ENCODE measurements at places on chromosomes 2 and 18. TPM values are rescaled to one million over a fixed set of nuclear protein-coding genes. Genes with fewer than 3 reads are reported as not detected.

GRCh38 chr2:241234066-241234790 lies 45.8 kb downstream of the ANO7 start:
- H3K27ac ChIP-seq = no peak overlapping the region
- H3K4me3 ChIP-seq = no peak overlapping the region
- peaks cover 98% of the 10 kb centered on the region for H3K36me3 ChIP-seq
- H3K4me1 ChIP-seq = peaks cover 5% of the 10 kb centered on the region

DNA sequence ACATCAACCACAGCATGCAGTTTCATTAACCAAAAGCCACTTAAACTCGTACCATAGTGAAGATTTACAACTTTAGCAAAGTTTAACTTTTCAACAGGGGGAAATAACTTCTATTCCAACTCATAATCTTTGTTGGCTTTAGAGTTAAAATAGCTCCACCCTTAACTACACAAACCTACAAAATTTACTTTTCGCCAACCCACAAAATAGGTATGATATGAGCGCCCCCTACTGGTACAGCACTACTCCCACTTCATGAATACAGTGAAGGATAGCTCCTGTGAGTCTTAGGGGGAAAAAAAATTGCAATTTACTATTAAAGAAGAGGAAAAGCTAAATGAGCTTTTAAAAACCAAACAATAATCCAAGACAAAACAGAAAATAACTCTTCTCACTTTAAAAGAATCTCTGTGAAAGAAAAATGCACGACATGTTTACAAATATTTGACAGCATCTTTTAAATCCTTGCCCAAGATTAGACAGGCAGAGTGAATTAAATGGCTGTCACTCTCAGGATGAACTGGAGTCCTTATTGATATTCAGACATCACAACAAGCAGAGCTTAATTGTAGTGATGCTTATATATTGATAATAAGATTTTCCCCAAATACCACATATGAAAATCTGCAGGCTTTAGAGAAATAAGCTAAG lies 32.2 kb downstream of the TMEFF2 start:
- no peaks in the 10 kb centered on the region for H3K4me1 ChIP-seq
- H3K4me3 ChIP-seq = no peak overlapping the region
- H3K27ac ChIP-seq = no peak overlapping the region
- peak; percentile 80 for DNase-seq

GRCh38 chr2:195406886-195407603 lies 250.0 kb upstream of the SLC39A10 start:
- H3K4me1 ChIP-seq = no peaks in the 10 kb centered on the region
- H3K27me3 ChIP-seq = no peaks in the 10 kb centered on the region
- DNase-seq = no peak
- H3K4me3 ChIP-seq = no peak overlapping the region
- H3K36me3 ChIP-seq = no peaks in the 10 kb centered on the region

- H3K27ac ChIP-seq = no peak overlapping the region
- H3K36me3 ChIP-seq = no peaks in the 10 kb centered on the region
- no peaks in the 10 kb centered on the region for H3K27me3 ChIP-seq
- no peaks in the 10 kb centered on the region for H3K4me1 ChIP-seq
- DNase-seq = no peak
Measured at GRCh38 chr2:17319090-17319489, 199.2 kb downstream of the RAD51AP2 start.

- no peaks in the 10 kb centered on the region for H3K36me3 ChIP-seq
- H3K27me3 ChIP-seq = no peaks in the 10 kb centered on the region
- H3K4me3 ChIP-seq = no peak overlapping the region
Measured at GRCh38 chr18:7028625-7029024, 89.0 kb downstream of the LAMA1 start.

- H3K4me1 ChIP-seq = peaks cover 51% of the 10 kb centered on the region
- no peak overlapping the region for H3K4me3 ChIP-seq
- DNase-seq = peak; percentile 55
- H3K27ac ChIP-seq = peak overlapping the region; percentile 64
Measured at GRCh38 chr2:9213477-9214051, 7.0 kb downstream of the ASAP2 start.

DNA sequence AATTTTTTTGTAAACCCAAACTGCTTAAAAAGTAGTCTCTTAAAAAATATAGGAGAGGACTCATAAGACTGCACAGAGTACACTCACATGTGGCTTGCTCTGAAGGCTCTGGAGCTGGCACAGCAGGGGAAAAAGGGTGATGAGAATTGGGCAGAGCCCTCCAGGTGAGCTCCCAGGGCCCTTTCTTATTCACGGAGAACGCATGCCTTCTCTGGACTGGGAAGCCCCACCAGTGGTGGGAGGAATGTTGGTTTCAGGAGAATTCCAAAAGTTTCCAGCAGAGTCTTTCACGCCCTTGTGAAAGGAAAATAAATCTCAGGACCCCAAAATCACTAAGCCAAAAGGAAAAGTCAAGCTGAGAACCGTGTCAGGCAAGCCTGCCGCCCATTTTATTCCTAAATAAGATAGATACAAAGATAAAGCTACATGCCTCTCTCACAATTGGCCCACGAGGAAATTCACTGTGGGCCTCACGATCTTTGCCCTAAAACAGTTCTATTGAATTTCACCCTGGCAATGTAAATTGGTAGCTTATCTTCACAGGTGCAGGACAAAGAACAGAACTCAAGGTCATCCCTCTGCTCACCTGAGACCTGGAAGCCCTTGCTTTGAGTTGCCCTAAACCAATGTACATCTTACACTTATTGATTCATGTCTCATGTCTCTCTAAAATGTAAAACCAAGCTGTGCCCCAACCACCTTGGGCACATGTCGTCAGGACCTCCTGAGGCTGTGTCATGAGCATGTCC lies 15.5 kb upstream of the MC5R start:
- peak; percentile 26 for DNase-seq
- H3K4me3 ChIP-seq = no peak overlapping the region
- H3K27me3 ChIP-seq = no peaks in the 10 kb centered on the region
- no peaks in the 10 kb centered on the region for H3K4me1 ChIP-seq
- H3K27ac ChIP-seq = no peak overlapping the region

GRCh38 chr2:146579147-146579930 lies 1265.5 kb upstream of the ACVR2A start:
- H3K4me1 ChIP-seq = no peaks in the 10 kb centered on the region
- no peak for DNase-seq
- no peak overlapping the region for H3K4me3 ChIP-seq

DNA sequence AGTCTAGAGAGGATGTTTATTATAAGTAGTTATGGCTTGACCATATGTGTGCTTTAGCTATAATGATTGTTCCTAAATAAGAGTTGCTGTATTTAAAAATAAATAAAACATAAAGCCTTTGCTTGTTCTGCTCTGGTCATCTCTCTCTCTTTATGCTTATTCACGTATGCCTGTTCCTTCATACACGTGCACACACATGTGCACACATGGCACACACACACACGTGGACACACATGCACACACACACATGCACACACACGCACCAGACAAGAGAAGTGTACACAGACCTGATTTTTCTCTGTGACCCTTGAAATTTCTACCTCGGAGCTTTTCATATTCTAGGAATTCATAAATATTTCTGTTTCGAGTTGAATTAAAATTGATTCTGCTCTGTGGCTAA lies 658.2 kb upstream of the SALL3 start:
- no peak for DNase-seq
- H3K27ac ChIP-seq = no peak overlapping the region
- H3K4me3 ChIP-seq = no peak overlapping the region
- H3K27me3 ChIP-seq = no peaks in the 10 kb centered on the region

DNA sequence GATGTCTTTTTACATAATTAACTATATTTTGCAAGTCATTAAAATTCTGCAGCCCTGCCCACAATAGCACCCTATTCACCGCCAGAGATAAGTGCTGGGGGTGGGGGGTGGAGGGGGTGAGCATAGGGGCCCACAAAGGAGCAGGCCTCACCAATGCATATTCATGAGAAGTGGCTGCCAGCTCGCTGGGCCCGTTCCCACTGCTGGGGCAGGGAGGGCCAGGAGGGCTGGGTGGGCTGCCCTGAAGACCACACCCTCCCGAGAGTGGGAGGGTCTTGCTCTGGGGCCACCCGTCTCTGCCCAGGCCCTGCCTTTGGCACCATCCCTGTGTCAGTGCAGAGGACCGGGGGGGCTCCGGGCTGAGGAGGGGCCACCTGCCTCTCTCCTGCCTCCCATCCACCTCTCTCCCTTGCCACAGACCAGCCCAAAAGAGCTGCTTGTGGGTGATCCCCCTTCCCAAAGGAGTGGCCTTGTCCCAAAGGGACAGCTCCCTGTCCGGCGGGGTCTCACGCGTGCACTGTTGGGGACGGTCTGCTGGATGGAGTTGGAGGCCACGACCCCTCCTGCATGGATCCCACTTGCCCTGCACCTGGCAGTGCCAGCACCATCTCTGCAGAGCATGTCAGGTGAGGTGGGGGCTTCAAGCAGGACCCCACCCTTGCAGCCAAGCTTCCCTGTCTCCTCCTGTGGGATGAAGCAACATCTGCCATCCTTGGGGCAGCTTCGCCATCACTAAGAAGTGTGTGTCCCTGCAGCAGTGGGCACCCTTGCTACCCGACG lies 138.8 kb upstream of the GPC1 start:
- peaks cover 32% of the 10 kb centered on the region for H3K4me1 ChIP-seq
- no peak overlapping the region for H3K4me3 ChIP-seq
- H3K36me3 ChIP-seq = no peaks in the 10 kb centered on the region
- no peak overlapping the region for H3K27ac ChIP-seq

- H3K36me3 ChIP-seq = no peaks in the 10 kb centered on the region
- no peak for DNase-seq
- no peak overlapping the region for H3K27ac ChIP-seq
- peaks cover 21% of the 10 kb centered on the region for H3K4me1 ChIP-seq
- H3K4me3 ChIP-seq = no peak overlapping the region
- no peaks in the 10 kb centered on the region for H3K27me3 ChIP-seq
Measured at GRCh38 chr18:45325778-45326177, 289.5 kb upstream of the SLC14A2 start.

- no peaks in the 10 kb centered on the region for H3K4me1 ChIP-seq
- no peak for DNase-seq
- H3K36me3 ChIP-seq = no peaks in the 10 kb centered on the region
- no peak overlapping the region for H3K27ac ChIP-seq
- no peak overlapping the region for H3K4me3 ChIP-seq
Measured at GRCh38 chr2:233203060-233203459, 48.4 kb upstream of the ATG16L1 start.

DNA sequence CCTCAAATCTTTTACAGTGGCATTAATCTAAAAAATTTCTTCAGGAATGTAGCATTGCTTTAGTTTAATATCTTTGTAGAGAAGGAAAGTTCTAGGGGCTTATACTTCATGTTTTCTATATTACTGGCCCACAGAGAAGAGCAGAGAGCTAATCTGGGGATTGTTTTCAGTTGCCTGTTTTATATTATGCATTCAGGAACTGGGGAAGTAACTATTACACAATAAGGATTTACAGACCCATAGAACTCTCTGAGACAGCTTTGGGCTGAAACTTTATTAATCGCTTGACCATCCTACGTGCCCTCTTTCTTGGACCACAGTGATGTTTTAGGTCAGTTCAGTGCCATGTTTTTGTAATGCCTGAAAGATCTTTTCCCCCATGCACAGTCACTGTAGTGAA lies 29.9 kb downstream of the BIRC6 start:
- no peak for DNase-seq
- H3K36me3 ChIP-seq = peaks cover 61% of the 10 kb centered on the region
- H3K4me3 ChIP-seq = no peak overlapping the region
- no peaks in the 10 kb centered on the region for H3K27me3 ChIP-seq
- no peak overlapping the region for H3K27ac ChIP-seq

DNA sequence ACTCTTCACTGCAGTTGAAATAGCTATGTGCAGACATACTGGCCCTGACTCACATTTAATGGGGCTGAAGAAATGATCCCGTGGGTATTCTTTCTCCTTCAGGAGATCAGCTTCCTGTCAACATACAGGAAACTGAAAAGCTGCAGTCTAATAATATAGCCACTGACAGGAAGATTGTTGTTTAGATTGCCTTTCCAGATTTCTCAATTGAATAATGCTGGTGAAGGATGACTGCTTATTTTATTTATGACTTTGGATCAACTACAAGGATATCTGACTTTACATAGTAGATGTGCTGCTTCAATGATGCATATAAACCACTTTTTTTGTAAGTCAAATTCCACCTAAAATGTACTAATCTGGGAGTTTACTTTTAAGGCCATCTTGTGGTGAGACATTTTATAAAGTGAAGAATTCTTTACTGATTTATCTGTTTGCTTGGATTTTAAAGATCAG lies 93.4 kb upstream of the MAP4K3 start:
- H3K4me3 ChIP-seq = no peak overlapping the region
- peaks cover 11% of the 10 kb centered on the region for H3K4me1 ChIP-seq
- no peaks in the 10 kb centered on the region for H3K36me3 ChIP-seq
- no peaks in the 10 kb centered on the region for H3K27me3 ChIP-seq
- H3K27ac ChIP-seq = no peak overlapping the region

DNA sequence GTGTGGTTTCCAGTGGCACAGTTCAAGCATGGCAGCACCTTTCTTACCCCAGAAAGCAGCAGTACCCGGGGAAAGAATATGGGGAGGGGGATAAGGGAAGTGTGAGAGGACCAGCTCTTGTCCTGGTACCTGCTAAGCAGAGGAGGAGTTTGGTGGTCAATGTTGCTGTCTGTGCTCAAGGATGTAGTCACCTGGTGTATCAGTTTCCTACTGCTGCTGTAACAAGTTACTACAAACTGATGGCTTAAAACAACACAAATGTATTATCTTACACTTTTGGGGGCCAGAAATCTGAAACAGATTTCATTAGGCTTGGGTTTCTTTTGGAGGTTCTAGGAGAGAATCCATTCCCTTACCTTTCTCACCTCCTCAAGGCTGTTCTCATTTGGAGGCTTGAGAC lies 77.5 kb downstream of the VSNL1 start:
- no peaks in the 10 kb centered on the region for H3K27me3 ChIP-seq
- H3K4me3 ChIP-seq = no peak overlapping the region
- H3K36me3 ChIP-seq = no peaks in the 10 kb centered on the region
- DNase-seq = no peak

DNA sequence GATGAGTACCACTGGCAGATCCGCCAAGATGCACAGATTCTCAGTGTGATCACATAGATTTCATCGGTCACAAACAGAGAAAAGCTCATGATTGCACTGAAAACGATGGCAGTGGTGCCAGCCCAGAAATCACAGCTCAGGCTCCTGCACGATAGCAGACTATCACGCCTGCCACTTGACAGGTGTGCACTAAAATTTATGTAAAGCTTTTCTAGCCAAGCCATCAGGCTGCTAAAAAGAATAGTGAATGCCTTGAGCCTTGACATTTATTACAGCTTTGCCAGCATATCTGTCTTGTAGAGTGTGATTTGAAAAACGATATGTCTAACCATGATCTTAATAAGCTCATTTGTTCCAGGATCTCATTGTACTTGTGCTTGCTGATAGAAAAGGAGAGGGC lies 409.5 kb upstream of the CWC22 start:
- no peak overlapping the region for H3K27ac ChIP-seq
- DNase-seq = no peak
- no peaks in the 10 kb centered on the region for H3K4me1 ChIP-seq
- no peaks in the 10 kb centered on the region for H3K36me3 ChIP-seq

The POLR1A gene
- total RNA-seq = 14.1 TPM

The LIMS2 gene
- total RNA-seq = 91.7 TPM

The IAH1 gene
- total RNA-seq = 71.0 TPM

The KATNAL2 gene
- total RNA-seq = 3.7 TPM

The RGPD4 gene
- not detected for total RNA-seq

The SP100 gene
- 80.1 TPM for total RNA-seq

The RGPD3 gene
- 0.48 TPM for total RNA-seq

The CDK15 gene
- not detected for total RNA-seq

The CD226 gene
- total RNA-seq = 0.22 TPM

The CHRND gene
- 0.19 TPM for total RNA-seq

The TUBB8B gene
- total RNA-seq = not detected

The ADRA2B gene
- total RNA-seq = 0.47 TPM

Measured in right atrium auricular region (tissue), 2 donors.